Activated CD4-positive, alpha-beta T cell treated with anti-CD3 and anti-CD28 coated beads, Interleukin-2, amount 10 ng/mL, durations not matched to agents 24 days and 14 days (primary cell): ENCODE measurements at places on chromosomes 16 and 17. TPM values are rescaled to one million over a fixed set of nuclear protein-coding genes. Genes with fewer than 3 reads are reported as not detected.

The STX1B gene
- total RNA-seq, result 0.75 and 0.78 TPM in 2 replicates

The KRTAP1-5 gene
- not detected in 2 replicates for total RNA-seq

The DOC2A gene
- 2.7 and 3.2 TPM in 2 replicates for total RNA-seq

The CLEC16A gene
- 35.9 and 36.2 TPM in 2 replicates for total RNA-seq

The CNTNAP1 gene
- 3.0 and 3.2 TPM in 2 replicates for total RNA-seq

The TBC1D3C gene
- not detected in 2 replicates for total RNA-seq

The CSHL1 gene
- total RNA-seq, result not detected in 2 replicates

The STRADA gene
- 50.4 and 54.6 TPM in 2 replicates for total RNA-seq

The CBLN1 gene
- total RNA-seq, result not detected in 2 replicates

- no peak for DNase-seq
Observed at GRCh38 chr16:31505483-31505882, 2.7 kb downstream of the RUSF1 start.

- no peak for DNase-seq
Observed at GRCh38 chr17:39122991-39123390, 28.4 kb downstream of the PLXDC1 start.

DNA sequence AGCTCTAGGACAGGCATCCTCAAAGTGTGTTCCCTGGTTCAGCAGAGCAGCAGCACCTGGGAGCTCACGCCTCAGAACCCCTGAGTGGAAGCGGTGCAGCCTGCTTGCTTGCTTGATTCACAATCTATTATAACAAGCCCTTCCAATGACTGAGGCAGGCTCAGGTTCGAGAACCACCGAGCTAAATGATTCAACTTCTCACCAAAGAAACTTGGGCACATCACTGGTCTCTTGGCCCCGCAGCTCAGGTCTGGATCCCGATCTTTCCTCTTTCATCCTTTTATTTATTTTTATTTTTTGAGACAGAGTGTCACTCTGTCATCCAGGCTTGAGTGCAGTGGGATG lies 24.5 kb downstream of the CLUH start:
- DNase-seq, result no peak

DNA sequence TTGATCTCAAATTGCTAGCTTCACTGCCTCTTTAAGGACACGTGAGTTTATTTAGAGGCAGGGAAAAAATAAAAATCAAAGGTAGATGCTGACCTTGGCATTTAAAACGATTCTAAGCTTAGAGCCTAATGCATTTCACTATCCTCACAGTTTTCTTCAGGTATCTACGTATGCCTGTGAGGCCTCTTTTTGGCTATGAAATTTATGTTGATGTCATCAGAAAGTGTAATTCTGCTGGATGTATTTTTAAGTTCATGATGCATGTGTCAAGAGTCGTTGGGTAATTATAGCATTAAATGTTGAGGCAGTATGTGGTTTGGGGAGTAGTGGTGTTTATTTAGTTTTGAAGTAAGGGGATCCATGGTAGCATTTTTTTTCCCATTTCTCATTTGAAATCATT lies 4.2 kb upstream of the KRTAP3-2 start:
- DNase-seq, result no peak

- DNase-seq, result no peak
Observed at GRCh38 chr17:42436391-42436790, 13.3 kb upstream of the CAVIN1 start.

GRCh38 chr17:17675925-17676534 lies 5.2 kb upstream of the RAI1 start:
- peak; percentile 81 for DNase-seq

- DNase-seq, result no peak
Observed at GRCh38 chr17:58107306-58107705, 24.1 kb downstream of the DYNLL2 start.

DNA sequence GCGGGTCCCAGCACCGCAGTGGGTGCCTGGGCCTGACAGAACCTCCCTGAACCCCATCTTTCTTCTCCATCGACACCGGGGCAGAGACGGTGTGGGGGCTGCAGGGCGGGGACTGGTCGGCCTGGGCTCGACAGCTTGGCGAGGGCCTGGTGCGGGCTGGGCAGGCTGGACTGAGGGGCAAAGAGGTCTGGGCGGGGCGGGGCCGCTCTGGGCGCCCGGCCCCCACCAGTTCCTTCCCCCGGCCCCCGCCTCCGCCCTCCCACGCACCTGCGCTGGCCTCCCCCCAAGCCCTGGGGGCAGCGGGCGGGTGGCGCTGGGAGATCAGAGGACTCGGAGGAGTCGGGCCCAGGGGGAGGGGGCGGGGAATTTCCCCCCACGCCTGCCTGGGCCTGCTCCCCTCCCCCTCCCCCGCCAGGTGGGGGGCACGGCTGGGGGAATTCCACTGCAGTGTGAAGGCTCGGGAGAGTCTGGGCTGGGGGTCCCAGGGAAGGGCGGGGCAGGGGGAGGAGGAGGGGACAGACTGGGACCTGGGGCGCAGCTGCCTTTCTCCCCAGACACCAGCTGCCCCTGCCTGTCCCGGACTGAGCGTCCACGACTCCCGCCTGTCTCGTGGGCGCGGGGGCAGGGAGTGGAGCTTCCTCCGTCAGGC lies 877 bp upstream of the KREMEN2 start:
- peak; percentile 70 for DNase-seq

DNA sequence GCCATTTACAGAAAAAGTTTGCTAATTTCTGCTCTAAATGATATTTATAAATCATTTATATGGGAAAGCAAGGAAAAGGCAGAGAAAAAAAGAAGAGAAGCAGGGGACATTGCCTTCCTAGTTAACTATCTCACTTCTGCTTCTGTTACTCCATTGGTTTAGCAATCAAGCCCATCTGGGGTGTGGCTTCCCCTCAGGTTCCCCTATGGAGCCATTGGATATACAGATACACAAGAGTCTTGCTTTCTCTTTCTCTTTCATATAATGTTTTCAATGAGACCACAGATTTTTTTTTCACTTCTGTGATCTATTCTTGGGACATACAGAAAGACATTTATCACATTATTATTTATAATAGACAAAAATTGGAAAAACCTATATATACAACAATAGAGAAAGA lies 105.6 kb upstream of the TOM1L1 start:
- DNase-seq, result no peak

GRCh38 chr17:56532926-56533325 lies 60.6 kb upstream of the NOG start:
- no peak for DNase-seq

DNA sequence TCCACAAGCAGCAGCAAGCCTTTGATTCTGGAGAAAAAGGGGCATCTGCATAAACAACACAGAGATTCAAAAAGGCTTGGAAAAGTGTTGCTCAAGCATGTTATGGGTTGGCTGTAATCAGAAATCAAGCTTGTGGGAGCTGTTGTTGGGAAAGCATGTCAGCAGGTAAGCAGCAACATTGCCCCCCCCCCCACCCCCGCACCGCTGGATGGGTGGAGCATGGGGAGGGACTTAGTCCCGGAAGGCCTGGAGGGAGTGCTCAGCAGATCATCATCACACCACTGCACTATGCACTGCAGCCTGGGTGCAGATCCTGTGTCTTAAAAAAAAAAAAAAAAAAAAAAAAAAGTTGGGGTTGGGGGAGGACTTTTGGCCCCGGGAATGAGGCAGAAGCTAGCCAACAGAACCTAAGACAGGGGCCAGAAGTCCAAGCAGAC lies 16.8 kb upstream of the AKAP1 start:
- DNase-seq, result no peak

DNA sequence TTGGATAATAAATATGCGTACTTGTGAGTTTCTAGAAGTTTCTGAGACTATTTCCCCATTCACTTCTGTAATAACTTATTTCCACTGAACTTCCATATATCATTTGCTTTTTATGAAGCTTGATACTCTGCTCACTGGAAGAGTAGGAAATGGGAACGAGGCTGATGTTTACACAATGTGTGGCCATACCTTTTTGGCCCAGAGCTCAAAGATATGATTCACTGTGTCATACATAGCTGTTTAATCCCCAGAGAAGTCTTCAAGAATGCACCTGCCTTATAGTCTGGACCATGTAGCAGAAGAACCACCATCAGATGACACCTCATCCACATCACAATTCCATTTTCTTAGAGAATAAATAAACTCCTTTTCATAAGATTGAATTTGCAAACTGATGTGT lies 40.3 kb upstream of the TEKT3 start:
- DNase-seq, result no peak

DNA sequence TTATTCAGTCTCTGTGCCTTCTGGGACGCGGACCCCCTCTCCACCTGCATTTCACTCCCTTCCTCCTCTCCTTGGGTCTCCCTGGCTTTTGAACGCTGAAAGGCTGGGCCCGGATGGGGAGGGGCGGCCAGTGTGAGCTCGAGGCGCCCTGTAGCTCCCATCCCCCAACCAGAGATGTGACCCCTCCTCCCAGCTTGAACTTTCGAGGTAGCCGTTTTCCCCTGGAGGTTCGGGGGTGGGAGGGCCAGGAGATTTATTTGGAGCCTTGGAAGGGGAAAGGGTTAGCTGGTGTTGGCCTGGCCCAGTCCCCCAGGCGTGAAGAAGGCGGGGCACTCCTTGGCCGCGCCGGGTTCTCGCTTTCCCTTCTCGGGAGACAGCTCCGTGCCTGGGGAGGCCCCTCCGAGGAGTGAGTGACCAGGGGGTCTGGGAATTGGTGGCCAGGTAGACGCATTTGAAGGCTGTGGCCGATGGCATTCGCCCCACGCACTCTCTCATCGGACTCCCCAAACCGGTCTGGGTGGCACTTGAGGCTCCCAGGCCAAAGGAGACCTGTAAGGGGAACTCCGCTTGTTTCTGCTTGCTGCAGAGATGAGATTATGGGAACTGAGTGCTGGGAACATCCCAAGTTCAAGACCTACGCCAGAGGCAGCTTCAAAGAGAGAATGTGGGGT lies 942 bp downstream of the LDAF1 start:
- DNase-seq, result peak; percentile 74

- no peak for DNase-seq
Observed at GRCh38 chr16:86027373-86028126, 128.6 kb downstream of the IRF8 start.

GRCh38 chr17:19341641-19342610 lies 20.6 kb downstream of the B9D1 start:
- DNase-seq, result no peak

- DNase-seq, result no peak
Observed at GRCh38 chr16:5461574-5461973, 364.0 kb upstream of the EEF2KMT start.

GRCh38 chr17:82698974-82699442 lies 510 bp upstream of the RAB40B start:
- no peak for DNase-seq

DNA sequence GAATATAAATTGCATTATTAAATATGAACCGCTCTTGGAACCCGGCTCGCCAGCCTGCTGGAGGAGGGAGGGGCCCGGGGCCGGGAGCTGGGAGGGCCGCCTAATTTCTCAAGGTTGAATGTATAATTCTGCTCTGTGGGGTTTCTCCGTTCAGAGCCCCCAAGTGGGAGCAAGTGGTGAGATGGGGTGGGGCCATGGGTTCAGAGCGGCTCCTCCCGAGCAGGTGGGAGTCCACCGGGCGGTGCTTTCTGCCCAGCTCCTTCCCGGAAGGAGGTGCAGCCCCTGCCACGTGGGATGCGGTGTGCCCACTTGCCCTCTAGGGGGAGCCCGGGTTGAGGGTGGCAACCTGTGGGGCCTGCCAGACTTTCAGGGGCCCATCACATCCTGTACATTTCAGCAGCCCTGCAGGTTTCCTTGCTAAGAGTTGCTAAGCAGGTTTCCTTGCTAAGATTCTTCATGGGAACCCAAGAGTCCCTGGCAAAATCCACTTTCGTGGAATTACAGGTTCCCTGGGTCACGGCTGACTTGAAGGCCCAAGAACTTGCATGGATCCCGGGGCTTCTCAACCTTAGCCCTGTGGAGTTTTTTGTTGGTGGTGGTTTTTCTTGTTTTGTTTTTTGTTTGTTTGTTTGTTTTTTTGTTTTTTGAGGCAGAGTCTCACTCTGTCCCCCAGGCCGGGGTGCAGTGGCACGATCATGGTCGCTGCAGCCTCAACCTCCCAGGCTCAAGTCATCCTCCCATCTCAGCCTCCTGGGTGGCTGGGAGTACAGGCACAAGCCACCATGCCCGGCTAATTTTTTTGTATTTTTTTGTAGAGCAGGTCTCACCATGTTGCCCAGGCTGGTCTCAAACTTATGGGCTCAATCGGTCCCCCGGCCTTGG lies 196.7 kb upstream of the GSE1 start:
- peak; percentile 93 for DNase-seq

- DNase-seq, result no peak
Observed at GRCh38 chr17:1711804-1712203, 1.6 kb upstream of the TLCD2 start.

- no peak for DNase-seq
Observed at GRCh38 chr16:73735018-73735417, 561.6 kb upstream of the PSMD7 start.

DNA sequence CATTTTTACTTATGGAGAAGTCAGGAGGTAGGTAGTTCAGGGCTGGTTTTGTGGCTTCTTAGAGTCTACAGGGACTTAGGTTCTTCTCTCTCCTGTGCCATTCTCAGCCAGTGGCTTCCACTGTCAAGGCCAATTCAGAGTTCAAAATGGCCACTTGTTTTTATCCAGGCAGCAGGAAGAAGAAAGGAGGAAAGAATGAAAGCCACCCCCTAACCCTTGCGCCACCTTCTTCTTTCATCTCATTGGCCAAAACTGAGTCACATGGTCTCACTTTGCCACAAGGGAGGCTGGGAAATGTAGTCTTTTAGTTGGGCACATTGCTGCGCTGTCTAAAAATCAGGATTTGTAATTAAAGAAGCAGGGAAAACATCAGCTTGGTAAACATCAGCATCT lies 60.8 kb upstream of the MED9 start:
- DNase-seq, result peak; percentile 79

GRCh38 chr17:61205931-61206330 lies 193.7 kb upstream of the TBX2 start:
- no peak for DNase-seq

- DNase-seq, result no peak
Observed at GRCh38 chr17:4520060-4520893, 21.6 kb downstream of the SPNS2 start.

DNA sequence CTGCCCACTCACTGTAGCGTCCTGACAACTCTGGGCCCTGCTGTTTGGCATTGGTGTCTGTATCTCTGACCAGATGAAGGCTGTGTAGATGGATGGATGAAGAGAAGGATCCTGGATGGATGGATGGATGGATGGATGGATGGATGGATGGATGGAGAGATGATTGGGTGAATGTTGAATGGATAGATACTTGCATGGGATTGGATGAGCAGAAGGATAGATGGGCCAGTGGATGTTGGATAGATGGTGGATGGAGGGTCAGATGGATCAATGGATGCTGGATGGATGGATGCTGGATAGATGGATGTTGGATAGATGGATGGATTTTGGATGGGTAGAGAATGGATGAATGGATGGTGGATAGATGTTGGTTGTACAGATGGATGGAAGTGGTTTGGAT lies 179.6 kb upstream of the GSE1 start:
- DNase-seq, result no peak

- DNase-seq, result no peak
Observed at GRCh38 chr17:58580671-58581070, 66.2 kb upstream of the MTMR4 start.
